Kasumi-1 (cell line): ENCODE measurements at places on chromosomes 1 and 21.

DNA sequence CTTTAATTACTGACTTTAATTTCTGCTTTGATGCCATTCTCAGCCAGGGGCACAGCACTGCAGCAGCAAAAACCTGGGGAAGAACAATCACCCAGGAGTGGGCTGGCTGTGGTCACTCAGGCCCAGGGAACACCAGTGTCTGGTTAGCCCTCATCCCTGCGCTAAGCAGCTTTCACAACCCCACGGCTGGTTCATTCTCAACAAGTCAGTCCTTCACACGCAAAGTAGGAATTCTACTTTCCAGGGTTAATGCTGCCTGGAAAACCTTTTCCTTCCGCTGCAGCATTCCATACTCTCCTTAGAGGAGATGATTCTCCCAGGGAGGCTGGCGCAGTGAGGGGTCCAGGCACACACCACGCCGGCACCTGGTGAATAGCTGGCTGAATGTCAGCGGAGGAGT lies 24.3 kb upstream of the KCNE1 start:
- DNase-seq, result no peak

DNA sequence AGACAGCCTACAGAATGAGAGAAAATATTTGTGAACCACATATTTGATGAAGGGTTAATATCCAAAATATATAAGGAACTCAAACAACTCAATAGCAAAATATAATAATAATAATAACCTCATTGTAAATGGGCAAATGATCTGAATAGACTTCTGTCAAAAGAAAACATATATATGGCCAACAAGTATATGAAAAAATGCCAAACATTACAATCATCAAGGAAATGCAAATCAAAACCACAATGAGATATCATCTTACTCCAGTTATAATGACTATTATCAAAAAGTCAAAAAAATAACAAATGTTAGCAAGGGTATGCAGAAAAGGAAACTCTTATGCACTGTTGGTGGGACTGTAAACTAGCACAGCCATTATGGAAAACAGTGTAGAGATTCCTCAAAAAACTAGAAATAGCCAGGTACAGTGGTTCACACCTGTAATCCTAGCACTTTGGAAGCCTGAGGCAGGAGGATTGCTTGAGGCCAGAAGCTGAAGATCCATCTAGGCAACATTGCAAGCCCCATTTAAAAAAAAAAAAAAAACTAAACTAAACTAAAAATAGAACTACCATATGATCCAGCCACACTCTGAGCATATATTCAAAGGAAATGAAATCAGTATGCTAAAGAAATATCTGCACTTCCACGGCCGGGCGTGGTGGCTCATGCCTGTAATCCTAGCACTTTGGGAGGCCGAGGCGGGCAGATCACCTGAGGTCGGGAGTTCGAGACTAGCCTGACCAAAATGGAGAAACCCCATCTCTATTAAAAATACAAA lies 17.3 kb upstream of the TRIM67 start:
- no peak for DNase-seq

GRCh38 chr1:112063781-112064728 lies 74.6 kb upstream of the KCND3 start:
- DNase-seq, result no peak

DNA sequence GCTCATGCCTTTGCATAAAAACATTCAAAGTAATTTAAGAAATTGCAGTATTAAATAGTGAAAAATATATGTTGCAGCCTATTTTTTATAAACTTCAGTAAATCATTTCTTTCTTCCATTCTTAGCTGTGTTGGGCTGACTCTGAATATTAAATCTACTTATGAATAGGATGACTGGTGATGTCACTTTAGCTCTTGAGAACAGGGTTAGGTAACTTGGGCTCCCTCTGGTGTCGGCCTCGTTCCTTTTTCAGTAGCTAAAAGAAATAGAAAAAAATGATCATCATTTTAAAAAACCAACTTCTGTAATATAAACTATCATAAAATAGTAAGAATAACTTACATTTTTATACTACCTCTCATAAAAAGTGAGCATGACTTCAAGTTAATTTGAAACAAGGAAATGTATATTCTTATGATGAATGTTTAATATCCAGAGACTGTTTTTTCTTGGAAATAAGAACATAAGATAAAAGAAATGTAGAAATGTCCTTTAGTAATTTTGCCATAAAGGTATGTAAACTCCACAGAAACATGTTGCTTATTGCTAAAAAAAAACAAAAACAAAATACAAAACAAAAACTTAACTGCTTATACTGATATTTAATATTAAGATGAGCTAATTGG lies 26.8 kb upstream of the NCAM2 start:
- peak; percentile 90 for DNase-seq

GRCh38 chr1:35535243-35535642 lies 22.0 kb downstream of the KIAA0319L start:
- DNase-seq, result no peak

GRCh38 chr1:27873671-27874384 lies 1.5 kb downstream of the THEMIS2 start:
- peak; percentile 65 for DNase-seq

GRCh38 chr1:234542211-234542850 lies 63.4 kb upstream of the TARBP1 start:
- no peak for DNase-seq

DNA sequence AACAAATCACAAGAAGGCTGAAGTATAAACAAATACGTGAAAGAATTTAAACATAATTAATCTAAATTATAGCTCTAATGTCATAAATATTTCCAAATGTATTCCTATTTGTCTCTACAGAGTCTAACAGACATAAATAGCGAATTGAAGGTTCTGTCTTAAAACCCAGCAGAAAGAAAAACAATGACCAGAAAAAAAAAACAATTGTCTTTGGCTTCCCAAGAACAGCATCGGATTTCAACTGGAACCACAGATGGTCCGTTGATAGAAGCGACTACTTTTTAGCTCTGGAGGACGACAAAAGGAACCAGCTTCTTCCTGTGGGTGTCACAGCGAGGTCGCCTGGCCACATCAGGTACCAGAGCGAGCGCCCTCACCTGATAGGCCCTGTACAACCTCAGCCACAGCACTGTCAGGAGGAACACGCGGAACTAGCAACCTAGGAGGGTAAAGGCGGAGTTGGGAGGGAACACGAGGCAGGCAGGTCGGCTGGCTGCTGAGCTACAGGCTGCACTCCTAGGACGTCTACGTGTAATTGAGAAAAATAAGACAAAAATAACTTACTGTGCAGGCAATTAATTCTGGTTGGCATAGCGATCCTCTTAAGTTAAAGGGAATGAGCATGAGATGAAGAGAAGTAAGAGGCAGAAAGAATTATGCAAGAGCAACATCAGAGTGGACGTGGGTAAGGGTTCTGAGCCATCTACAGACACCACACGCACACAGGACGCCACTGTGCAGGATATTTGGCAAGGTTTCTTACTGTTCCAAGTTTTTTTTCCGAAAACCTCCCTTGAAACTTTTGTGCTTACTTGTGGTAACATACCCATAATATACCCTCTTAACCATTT lies 16.7 kb upstream of the PRDM15 start:
- DNase-seq, result peak; percentile 25

GRCh38 chr1:56436912-56437417 lies 142.4 kb downstream of the PLPP3 start:
- no peak for DNase-seq

- DNase-seq, result no peak
Observed at GRCh38 chr1:226027538-226028217, 28.5 kb upstream of the SDE2 start.

DNA sequence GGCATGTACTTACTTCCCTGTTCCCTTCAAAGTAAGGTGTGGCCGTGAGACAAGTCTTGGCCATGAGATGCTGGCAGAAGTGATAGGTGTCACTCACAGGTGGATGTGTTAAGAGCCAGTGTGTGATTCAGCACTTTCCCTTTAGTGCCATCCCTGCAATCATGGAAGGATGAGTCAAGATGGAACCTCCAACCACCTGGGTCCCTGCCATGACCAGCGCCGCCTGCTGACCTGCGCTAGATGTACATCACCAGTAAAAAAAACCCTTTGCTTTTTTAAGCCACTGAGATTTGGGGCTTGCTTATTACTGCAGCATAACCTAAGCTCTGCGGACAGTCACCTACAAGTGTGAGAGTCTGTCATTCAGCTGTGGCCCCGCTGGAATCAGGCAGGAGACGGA lies 71.7 kb downstream of the TOMM20 start:
- DNase-seq, result no peak

DNA sequence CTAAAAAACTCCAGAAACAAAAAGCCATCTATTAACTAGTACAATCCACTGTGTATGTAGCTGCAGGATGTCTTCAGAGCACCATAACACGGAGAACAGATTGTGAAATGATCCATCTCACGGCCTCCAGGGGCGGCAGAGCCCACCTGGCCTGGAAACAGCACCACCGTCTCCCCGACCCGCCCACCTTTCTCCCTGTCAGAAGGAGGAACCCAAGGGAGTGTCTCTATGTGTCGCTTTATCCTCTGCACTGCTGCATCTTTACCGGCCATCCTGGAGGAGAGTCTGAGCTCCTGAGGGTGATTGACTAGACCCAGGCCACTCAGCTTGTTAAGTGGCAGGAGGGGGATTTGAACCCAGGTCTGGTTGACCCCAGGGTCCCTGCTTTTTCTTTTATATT lies 405.0 kb downstream of the MATN1 start:
- DNase-seq, result no peak

DNA sequence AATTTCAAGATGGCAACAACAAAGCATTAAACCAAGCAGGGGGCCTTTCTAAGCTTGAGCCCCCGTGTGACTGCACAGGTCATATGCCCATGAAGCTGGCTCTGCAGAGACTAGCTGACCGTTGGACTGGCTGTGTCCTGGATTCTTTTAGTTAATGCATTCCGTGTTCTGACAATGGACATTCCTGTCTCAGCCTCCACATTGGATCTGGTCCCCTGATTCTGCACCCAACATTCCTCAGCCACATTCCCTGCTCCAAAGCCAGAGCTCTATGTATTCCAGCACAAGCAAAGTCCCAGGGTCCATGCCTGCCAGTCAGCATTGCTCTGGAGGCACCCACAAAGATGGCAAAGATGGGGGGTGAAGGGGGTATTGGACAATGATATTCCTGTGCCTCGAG lies 5.1 kb upstream of the NAV1 start:
- DNase-seq, result no peak

DNA sequence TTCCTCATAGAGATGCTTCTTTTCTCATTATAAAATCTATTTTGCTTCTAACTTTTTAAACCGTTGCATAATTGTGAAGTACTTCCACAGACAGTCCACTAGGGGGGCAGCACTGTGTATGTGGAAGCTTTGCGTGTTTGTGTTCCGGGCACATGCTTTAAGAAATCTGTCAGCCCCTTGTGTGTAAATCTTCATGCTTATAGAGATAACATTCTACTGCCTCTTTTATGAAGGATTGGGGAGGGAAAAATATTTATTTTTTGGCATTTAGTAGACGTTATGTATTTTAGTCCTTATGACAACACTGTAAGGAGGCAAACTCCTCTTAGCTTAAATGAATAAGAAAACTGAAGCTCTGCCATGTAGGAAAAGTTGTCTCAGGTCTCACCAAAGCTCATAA lies 157.3 kb upstream of the PTGFR start:
- DNase-seq, result peak; percentile 23

DNA sequence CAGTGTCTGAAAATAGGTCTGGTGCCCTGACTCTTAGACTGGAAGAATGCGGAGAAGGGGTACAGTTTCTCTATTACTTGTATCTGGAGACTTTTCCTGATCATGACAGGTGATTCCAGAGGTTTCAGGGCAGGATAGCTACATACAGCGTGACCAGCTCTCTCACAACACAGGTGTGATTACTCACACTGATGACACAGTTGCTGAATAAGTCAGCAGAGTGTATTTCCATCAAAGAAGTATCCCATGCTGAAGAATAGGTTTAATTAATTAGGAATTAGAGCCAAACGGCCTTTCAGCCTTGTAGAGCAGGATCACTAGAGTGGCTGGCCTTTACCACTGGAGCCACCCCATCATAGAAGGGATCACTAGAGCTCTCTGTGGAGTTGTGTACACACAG lies 298.6 kb downstream of the LMX1A start:
- no peak for DNase-seq

GRCh38 chr1:74767490-74767889 lies 34.5 kb downstream of the TYW3 start:
- peak; percentile 31 for DNase-seq

DNA sequence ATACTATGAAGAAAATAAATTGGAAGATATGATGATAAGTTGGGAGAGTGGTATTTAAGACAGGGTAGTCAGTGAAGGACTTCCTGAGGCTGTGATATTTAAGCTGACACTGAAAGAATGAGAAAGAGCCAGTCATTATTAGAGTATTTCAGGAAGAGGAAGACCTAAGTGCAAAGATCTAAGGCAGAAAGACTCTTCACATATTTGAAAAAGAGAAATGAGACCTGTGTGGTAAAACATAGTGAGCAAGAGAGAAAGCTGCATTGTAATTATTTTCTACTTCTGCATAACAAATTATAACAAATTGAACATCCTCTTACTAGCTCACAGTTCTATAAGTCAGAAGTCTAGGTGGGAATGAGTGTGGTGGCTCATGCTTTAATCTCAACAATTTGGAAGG lies 34.6 kb upstream of the DOCK7 start:
- DNase-seq, result no peak

GRCh38 chr1:231919239-231919885 lies 292.8 kb downstream of the DISC1 start:
- no peak for DNase-seq

DNA sequence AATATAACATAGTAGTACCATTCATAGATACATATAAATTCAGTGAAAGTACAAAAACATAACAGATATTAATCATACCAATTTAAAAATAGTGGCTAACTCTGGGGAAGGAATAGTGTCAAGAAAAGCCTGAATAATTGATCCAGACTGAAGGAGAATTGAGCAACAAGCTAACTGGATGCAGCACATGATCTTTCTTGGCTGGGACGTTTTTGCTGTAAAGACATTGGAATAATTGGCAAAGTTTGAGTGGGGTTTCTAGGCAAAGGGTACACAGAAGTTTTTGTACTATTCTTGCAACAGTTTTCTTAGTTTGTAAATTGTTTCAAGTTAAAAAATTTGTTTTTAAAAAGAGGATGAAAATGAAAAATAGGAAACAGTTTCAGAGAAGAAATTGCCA lies 2.6 kb upstream of the SH3GLB1 start:
- DNase-seq, result no peak

DNA sequence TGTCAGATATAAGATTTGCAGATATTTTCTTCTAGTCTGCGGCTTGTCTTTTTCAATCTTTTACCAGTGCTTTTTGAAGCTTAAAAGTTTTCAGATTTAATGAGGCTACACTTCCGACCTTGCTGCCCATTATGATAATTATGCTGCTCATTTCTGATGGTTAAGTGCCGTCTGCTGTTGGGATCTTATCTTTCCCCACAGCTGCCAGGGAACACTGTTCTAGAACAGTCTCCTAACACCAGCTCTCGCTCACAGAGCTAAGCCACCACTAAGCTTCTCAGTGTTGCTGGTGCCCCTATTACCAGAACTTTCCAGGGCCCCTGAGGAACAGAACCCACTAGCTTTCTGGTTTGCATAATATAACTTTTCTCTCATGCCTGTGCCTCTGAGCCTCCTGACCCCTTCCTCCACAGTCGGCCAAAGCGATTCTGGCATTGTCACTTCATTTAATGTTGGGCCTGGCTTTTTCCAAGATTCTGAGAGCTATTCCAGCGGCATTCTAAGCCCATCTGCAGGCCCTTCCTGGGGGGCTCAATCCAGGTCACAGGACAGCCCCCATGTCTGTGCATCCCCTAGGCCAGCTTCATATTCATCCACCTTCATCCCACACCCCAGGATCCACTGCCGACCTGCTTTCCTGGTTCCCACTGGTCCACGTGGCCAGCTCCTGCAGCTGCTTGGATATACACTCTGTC lies 237.0 kb downstream of the PTPRU start:
- DNase-seq, result no peak
